Activated naive CD4-positive, alpha-beta T cell treated with anti-CD3 and anti-CD28 coated beads for 36 hours (primary cell): ENCODE measurements at places on chromosomes 7 and 10. TPM values are rescaled to one million over a fixed set of nuclear protein-coding genes. Genes with fewer than 3 reads are reported as not detected.

ENO4 gene
- not detected for total RNA-seq

C7orf33 gene
- total RNA-seq, result not detected

FAM25G gene
- total RNA-seq, result not detected

DNA sequence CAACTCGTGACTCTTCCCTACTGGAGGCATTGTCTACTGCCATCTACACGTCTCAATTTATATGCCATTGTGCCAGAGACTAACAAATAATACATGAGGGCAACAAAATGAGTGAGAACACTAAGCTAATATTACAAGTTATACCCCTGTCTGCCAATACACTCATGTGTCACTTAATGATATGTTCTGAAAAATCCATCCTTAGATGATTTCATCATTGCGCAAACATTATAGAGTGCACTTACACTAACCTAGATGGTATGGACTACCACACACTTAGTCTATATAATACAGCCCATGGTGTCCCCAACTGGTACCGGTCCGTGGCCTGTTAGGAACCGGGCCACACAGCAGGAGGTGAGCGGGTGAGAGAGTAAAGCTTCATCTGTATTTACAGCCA lies 64.3 kb upstream of the CTNNA3 start:
- H3K4me1 ChIP-seq, result peaks cover 4% of the 10 kb centered on the region
- H3K36me3 ChIP-seq, result peaks cover 5% of the 10 kb centered on the region
- no peak overlapping the region for H3K4me3 ChIP-seq
- H3K27me3 ChIP-seq, result peaks cover 5% of the 10 kb centered on the region
- no peak for DNase-seq

GRCh38 chr7:99083733-99084132 lies 60.2 kb downstream of the SMURF1 start:
- H3K36me3 ChIP-seq, result peaks cover 10% of the 10 kb centered on the region
- no peak for DNase-seq
- H3K4me3 ChIP-seq, result no peak overlapping the region
- H3K4me1 ChIP-seq, result peaks cover 25% of the 10 kb centered on the region
- no peaks in the 10 kb centered on the region for H3K27me3 ChIP-seq
- no peak overlapping the region for H3K27ac ChIP-seq

DNA sequence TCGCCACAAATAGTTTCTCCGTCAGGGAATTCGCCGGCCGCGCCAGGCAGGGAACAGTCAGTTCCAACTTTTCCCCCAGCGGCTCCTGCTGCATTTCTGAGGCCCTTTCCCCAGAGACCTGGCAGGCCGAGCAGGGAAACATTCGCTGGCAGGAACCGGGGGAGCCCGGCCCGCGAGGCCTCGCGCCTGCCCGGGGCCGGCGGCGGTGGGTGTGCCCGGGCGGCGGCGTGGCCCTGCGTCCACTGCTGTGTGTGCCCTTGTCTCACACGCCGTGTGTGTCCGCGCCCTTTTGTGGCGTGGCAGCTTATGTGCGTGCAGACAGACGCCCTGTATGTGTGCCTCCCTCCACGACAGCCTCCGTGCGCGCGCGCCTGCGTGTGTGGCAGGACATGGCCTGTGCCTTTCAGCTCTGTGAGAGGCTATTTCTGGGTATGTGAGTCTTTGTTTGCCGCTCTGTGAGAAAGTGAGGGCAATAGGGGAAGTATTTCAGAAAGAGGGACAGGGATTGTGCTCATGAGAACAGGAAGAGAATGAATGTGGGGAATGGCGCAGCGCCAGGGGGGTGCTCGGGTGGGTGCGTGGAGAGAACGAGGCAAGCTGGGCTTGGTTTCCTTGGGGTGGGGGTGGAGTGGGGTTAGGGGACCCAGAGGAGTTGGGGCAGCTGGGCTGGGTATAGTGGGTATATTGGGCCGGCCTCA lies 689 bp upstream of the SMARCD3 start:
- H3K27me3 ChIP-seq, result peaks cover 59% of the 10 kb centered on the region
- peak; percentile 34 for DNase-seq
- H3K27ac ChIP-seq, result no peak overlapping the region
- no peaks in the 10 kb centered on the region for H3K36me3 ChIP-seq

DNA sequence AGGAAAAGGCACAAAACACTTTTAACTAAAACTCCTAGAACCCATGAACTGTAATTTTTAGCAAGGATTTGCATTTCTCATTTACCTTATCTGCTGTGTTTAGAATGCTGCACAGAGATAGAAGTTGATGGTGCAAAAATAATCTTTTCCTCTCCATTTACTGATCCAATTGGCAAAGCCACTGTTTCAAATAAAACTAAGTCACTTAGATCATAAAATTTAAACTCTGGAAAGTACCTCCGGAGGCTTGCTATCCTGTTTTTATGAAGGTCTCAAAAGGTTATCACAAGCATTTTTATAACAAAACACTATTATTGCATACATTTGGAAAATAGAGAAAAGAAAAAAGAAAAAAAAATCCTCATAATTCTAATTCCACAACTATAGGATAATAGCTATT lies 7.6 kb downstream of the CPA2 start:
- no peaks in the 10 kb centered on the region for H3K36me3 ChIP-seq
- H3K27me3 ChIP-seq, result no peaks in the 10 kb centered on the region
- H3K4me1 ChIP-seq, result peaks cover 47% of the 10 kb centered on the region
- DNase-seq, result no peak
- H3K27ac ChIP-seq, result no peak overlapping the region

RPS24 gene
- total RNA-seq, result 2,424 TPM

- no peak overlapping the region for H3K4me3 ChIP-seq
- H3K36me3 ChIP-seq, result peaks cover 2% of the 10 kb centered on the region
- no peaks in the 10 kb centered on the region for H3K27me3 ChIP-seq
Measured at GRCh38 chr10:47256751-47257336, 43.2 kb upstream of the GDF10 start.

GRCh38 chr7:17774248-17774647 lies 166.0 kb downstream of the SNX13 start:
- no peak for DNase-seq
- H3K27ac ChIP-seq, result no peak overlapping the region
- H3K4me1 ChIP-seq, result peaks cover 9% of the 10 kb centered on the region
- H3K4me3 ChIP-seq, result no peak overlapping the region
- H3K36me3 ChIP-seq, result no peaks in the 10 kb centered on the region

GRCh38 chr10:1754506-1755153 lies 17.3 kb upstream of the ADARB2 start:
- H3K4me3 ChIP-seq, result no peak overlapping the region
- H3K27me3 ChIP-seq, result peaks cover 23% of the 10 kb centered on the region
- no peak for DNase-seq
- no peak overlapping the region for H3K27ac ChIP-seq
- H3K36me3 ChIP-seq, result no peaks in the 10 kb centered on the region
- no peaks in the 10 kb centered on the region for H3K4me1 ChIP-seq

DNA sequence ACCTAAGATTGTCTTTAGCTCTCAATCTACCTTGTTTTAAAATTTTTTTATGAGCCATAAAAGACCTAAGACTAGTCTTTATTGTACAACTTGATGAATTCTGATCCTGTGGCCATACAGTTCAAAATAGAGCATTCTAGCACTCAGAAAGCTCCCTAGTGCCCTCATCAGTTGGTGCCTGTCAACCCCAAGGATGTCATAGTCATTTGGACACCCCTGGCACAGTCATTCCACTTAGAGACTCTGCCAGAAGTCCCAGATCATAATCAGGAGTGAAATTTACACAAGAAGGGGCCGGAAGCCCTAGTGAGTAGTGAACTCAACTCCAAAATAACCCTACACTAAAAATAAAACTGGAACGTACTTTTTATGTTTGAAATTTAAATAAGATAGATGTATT lies 80.0 kb upstream of the INSIG1 start:
- H3K36me3 ChIP-seq, result no peaks in the 10 kb centered on the region
- DNase-seq, result no peak
- no peak overlapping the region for H3K4me3 ChIP-seq
- peaks cover 3% of the 10 kb centered on the region for H3K27me3 ChIP-seq
- no peak overlapping the region for H3K27ac ChIP-seq
- peaks cover 10% of the 10 kb centered on the region for H3K4me1 ChIP-seq

PTER gene
- total RNA-seq, result 16.7 TPM
